RPMI8226 (cell line): ENCODE measurements at places on chromosomes 13 and 19.
A peak's percentile ranks its signal among the peaks of the same experiment; 100 is the strongest.

DNA sequence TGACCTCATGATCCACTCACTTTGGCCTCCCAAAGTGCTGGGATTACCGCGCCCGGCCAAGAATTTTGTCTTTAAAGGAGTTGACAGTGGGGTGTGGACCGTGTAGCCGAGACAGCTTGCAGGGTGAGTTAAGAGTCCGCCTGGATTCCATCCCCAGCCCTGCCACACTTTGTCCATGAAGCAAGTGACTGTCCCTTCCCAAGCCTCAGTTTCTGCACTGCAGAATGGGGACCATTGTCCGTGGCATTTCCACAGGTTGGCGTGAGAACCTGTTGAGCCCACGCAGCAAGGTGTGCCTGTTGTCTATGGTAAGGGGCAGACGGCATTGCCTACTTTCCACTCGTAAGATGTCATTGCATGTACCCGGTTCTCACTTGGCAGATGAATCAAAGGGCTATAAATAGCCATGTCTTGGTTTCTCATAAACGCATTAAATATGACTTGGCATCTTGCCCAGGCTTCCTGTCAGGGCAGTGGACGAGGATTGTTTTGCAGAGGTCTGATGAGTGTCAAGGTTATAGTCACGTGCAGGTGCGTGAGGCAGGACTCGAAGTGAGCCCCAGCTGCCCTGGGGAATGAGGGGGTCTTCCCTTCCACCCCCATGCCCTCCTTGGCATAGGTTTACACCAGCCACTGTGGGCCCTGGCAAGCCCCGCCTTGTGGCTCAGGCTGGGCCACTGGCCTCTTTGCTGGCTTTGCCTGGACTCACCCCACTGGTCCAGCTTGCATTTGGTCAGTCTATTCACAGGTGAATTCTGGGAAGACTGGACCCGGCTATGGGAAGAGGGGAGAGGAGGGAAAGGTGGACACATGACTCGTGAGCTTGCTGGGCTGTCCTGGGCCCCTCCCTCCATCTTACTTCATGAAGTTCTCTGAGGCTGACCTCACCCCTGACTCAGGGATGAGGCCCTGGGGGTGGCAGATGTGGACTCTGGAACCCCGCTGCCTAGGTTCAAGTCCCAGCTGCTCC, 14.6 kb downstream of the FAM187B start:
- DNase-seq, result peak; percentile 97

DNA sequence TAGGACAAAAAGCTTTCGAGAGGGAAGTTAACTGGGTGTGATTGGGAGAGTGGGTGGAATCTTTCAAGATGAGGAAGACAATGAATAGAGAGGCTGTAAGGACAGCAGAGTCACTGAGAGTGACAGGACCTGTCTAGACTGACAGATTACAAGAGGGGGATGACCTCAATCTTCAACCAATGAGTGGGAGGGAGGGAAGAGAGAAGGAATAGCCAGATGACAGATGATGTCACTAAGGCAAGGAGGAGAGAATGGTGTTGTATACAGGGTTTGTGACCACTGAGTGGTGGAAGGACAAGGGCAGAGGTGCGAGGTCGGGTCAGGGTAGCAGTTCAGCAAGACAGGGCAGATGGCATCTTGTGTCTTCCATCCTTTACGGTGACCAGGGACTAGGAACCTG, 5.8 kb upstream of the ILF3 start:
- no peak for DNase-seq

GRCh38 chr13:112776354-112776753, 86.5 kb downstream of the ATP11A start:
- DNase-seq, result no peak

GRCh38 chr19:22545751-22546150, 88.4 kb upstream of the ZNF492 start:
- DNase-seq, result peak; percentile 75

DNA sequence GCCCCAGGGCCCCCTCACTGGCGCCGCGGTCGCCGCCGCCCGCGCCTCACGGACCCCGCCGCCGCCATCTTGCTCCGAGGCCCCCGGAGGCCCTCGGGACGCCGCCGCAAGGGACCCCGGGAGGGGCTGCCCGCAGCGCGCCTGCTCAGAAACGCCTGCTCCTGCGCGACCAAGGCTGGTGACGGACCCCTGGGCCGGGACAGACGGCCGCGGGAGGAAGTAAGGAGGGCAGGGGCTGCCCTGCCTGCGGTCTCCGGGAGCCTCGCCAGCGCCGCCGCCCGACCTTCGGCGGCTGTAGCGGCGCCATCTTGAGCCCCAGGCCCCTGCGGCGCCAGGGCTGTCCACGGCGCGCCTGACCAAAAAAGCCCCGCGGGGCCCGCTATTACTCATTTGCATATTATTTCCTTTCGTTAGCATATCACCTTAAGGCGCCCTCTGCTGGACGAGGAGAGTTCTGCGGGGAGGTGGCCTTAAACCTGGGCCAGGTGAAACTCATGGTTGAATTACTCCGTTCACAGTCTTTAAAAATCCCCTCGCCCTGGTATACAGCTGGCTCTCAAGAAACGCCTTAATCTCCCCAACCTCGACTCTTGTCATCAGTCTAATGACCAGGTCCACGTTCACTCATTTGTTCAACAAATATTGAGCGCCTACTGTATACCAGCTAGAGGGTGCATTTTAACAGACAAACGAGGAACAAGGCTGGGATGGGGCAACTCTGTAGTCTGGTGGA, at the start of gene REXO1:
Gene REXO1 (minus strand): TSS at position 85 of the 733 bp plus-strand sequence. CDS start 125 bp downstream, outside the sequence.
- DNase-seq, result peak; percentile 97
